ENCODE measurements at places on chromosomes 2 and 18.

DNA sequence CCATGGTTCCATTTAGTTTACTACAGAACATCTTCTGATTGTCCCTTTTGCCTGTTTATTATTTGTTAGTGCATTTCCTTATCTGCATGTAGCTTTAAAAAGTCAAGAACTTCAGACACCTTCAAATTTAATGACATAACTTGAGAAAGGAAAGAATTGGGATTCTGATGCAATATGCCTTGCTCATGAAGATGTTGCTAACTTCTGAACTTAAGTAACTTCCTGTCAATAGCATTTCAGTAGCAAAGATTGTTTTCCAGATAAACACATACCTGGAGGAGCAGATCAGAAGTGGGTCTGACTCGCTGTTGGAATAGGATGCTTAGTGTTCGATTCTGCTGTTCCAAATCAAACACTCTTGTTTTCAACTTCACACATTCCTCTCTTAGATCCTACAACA, 190.2 kb upstream of the LYPD1 start:
- no peak for DNase-seq

DNA sequence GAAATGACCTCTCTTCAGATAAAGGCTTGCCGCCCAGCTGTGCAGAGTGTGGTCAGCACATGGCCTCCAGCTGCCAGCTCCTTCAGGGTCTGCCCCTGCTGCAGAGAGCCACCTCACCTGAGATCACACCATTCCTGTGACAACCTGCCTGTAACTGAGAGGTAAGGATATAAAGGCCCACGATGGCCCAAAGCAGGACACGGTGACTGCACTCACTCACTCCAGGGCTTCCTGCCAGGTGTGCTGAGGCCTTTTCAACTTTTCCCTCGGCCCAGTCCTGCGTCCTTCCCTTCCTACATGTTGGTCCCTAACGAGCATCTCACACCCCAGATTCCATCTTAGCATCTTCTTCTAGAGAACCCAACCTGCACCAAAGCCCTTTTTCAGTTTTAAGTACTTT, 36.2 kb downstream of the ANKRD44 start:
- no peak for DNase-seq

GRCh38 chr18:22337306-22337705, 80.4 kb downstream of the CTAGE1 start:
- DNase-seq: no peak

DNA sequence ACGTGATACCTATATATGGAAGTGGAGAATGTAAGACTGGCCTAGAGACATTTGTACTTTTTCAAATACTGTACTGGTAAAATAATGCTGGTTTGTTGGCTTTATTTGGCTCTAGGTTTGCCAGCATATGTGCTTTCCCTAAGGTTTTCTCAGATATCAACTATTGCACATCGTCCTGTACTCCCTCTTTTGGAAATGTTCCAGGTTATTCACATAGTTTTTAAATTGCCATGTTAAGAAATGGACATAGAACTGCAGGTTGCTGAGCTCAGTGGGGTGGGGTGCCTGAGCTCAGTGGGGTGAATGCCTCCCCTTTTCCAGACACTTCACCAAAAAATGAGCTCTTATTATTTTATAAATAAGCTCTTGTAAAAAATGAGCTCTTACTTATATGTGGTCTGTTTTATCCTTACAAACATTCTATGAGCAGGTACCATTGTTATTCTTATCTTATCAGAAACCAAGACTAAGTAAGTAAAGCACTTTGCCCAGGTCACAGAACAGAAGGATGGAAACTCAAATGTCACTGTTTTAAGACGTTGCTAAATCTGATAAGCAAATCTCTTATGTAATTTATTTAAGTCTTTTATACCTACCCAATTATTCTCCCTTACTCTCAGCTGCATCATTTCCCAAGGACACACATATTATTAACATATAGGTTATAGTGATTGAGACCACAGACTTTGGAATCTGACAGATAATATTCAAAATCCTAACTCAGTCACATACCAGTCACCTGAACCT, 99.0 kb downstream of the CPS1 start:
- DNase-seq: no peak

- no peak for DNase-seq
Measured at GRCh38 chr18:58669731-58670378, 1.4 kb upstream of the MALT1 start.

GRCh38 chr2:200317975-200318374, 11.5 kb downstream of the SPATS2L start:
- no peak for DNase-seq

DNA sequence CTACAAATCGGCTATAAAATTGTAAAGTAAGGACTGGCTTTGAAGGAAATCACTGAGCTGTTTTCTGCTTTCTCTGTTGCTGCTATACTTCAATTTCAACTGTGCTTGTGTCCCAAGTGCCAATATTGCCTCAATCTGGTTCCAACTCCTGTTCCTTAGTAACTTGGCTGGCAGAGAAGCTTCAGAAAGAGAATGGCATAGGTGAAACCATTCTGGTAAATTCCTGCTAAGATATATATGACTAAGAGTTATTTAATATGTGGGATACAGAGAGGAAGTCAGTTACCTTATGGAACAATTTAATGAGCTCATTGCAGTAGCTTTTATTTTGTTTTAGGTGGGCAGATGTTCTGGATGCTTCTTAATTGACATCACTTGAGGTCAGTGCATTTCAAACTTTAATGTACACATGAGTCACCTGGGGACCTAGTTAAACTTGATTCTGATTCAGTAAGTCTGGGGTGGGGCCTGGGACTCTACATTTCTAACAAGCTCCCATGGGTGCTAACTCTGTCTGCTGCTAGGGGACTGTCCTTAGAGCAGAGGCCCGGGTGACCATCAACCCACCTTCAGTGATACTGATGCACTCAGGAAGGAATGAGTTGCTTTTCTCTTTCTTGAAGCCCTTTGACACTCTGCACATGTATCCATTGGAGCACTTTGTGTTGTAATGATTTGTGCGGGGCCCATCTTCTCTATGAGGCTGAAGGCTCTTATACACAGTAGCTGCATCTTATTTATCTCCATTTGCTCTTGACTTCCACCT, 47.6 kb downstream of the LIPG start:
- DNase-seq: no peak

DNA sequence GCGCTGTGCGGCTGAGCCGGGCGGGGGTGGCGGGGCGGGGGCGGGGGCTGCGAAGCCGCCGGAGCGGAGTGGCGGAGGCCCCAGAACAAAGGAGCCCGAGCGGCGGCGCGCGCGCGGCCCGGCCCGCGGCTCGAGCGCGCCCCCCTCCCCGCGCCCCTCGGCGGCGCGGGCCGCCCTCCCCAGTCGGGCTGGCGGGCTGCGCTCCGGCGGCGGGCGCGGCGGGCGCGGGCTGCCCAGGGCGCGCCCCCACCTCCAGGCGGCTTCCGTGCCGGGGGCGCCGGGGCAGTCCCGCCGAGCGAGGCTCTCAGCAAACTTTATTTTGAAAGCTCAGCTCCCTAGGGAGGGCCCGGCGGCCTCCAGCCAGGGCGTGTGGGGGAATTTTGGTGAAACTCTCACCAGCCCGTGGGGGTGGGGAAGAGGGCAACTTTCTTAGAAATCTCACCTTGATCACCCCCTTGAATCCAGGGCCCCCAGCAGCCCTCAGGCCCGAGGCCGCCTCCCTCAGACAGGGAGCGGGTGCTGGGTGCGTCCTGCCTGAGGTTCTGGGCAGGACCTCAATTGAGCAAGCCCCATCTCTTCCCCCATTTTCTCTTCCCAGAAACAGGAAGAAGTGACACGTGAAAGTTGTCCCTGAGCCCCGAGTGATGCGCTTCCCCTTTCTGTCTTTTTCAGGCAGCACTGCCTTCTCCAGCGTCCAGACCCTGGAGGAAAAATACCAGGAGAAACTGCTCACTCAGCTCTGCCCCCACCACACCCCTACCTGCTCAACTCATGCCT, 786 bp downstream of the TET3 start:
- no peak for DNase-seq

- no peak for DNase-seq
Measured at GRCh38 chr2:235703711-235704295, 210.0 kb downstream of the AGAP1 start.

- DNase-seq: no peak
Measured at GRCh38 chr2:128982001-128982400, 663.3 kb upstream of the HS6ST1 start.

DNA sequence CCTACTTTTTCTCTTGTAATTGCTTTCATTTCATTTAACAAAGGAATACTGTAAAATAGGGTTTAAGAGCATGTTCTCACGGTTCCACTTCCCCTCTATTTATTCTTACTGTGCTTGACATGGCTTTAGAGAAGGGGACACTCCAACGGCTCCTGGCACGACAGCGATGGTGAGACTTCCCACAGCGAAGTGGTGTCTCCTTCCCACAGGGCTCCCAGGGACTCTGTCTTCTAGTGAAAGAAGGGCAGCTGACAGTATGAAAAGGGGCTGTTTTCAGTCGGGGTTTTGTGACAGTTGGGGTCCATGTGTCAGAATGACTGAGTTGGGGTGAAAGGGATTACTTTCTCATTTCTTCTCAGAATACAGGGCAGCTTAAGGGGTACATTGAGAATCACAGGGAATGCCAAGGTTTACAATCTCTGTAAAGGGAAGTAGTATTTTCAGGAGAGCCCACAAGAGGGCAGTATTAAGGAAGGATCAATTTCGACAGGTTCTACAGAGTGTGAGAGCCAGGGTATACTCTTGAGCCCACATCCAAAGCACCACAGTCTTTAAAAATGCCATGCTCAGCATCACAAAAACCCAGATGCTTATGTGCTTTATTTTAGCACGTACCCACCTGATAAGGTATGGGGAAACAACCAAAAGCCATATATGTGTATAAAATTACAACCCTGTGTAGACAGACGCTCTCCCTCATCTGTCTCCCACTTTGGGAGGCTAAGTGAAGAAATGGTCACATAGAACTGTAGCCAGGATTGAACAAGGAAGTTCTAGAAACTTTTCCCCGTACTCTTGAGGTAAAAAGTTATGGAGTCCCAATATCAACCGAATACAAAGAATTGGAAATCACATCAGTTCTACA, 31.3 kb upstream of the RAPGEF4 start:
- DNase-seq: no peak

- no peak for DNase-seq
Measured at GRCh38 chr2:189424961-189425360, 16.3 kb upstream of the WDR75 start.

GRCh38 chr2:212842544-212843185, 304.1 kb upstream of the ERBB4 start:
- DNase-seq: no peak

DNA sequence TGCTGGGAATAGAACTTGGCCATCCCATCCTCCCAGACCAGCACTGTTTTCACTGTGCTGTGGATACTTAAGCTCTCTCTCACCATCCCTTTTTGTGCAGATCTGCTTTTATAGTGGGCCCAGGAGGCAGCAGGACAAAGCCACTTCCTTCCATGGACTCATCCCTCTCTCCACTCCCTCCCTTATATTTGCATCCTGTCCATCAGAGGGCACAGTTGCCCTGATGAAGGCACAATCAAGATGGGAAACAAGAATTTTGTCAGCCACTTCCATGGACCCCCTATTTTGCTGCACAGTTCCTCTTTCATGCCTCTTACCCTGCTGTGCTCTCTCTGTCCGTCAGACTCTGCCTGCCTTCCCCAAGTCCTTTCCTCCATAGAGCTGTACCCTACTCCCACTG, 338.7 kb downstream of the HRH4 start:
- DNase-seq: no peak

DNA sequence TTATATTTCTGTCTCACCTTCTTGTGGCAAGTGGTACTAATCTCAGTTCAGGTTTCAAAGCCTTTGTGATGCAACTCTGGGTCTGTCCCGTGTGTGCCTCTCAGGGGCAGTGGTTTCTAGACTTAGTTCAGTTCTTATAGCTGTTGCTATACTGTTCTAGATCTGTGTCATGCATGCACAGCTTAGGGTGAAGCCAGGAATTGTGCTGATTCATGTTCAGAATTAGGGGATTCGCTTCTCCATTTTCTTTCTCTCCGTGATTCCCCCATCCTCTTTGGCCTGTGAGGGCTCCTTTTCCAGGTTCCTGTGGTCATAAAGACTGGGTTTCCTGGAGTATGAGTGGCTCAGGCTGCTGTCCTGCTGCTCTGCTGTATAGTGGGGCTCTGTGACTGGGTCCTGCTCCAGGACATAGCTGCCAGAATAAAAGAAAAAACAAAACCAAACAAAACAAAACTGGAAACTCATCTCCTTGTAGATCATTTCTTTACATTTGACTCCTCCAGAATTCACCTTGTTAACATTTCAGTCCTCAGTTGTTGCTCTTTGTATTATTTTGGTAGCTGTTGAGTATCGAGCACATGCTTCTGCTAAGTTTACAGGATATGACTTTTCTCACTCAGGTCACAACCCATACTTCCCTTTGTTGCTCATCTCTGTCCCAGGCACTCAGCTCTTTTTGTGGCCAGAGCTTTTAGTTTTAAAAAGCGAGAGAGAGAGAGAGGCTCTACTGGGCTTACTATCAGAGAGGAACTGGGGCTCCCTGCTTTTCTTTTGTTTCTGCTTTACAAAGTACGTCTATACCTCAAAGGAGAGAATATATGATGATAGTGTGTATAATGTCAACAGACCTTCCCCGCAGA, 34.2 kb downstream of the CERS6 start:
- DNase-seq: peak; percentile 3
